Activated T-helper 1 cell treated with anti-CD3 and anti-CD28 coated beads, Interleukin-2, amount 50 U/mL, for 16 hours (primary cell): ENCODE measurements at places on chromosomes 12 and 14.

DNA sequence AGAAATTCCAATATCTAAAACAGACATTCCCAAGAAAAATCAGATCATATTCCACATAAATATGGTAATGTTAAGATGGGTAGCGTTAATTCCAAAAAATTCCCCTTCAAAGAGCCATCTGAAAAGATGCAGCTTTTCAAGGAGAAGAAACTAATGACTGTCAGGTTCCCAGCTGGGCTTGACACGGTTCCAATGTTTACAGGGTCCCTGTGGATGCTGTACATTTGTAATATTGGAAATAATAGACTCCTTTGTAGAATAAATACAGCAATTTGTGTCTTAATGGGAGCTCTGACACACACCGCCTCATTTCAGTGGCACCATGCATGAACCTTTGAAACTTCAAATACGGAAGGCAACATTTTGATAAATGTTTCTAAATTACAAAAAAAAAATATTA is 140.6 kb downstream of the ITPR2 start:
- DNase-seq: no peak

GRCh38 chr12:14930299-14930698 is 8.0 kb downstream of the ERP27 start:
- DNase-seq: no peak

DNA sequence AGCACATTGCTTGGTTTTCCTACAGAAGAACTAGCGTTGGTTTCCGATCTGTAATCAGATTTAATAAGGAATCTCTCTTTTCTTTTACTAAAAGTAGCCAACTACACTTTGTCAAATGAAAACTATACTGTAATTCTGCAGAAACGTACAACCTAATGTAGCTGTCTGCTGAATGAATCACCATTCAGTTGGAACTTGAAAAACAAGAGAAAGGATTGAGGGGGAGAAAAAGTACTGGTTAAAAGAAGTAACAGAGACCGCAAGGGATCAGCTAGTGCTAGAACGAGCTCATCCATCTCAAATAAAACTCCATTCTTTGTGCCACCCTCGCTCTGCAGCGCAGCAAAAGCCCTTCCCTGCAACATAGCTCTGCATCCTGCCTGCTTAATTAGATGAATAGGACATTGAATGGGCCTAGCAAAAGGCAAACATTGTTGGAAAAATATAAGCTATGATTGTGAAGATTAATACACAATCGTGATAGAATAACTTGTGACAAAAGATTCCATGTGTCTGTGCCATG is 2.6 kb downstream of the GARIN2 start:
- no peak for DNase-seq

- DNase-seq: peak; percentile 19
These were observed 1.1 kb upstream of the YY1 start for GRCh38 chr14:100237735-100238418.

- no peak for DNase-seq
These were observed 124.3 kb upstream of the LMNTD1 start for GRCh38 chr12:25677232-25677937.

- DNase-seq: no peak
These were observed 29.9 kb upstream of the AEBP2 start for GRCh38 chr12:19409376-19409775.

GRCh38 chr12:120062976-120063579 is 53.5 kb downstream of the RAB35 start:
- DNase-seq: no peak

DNA sequence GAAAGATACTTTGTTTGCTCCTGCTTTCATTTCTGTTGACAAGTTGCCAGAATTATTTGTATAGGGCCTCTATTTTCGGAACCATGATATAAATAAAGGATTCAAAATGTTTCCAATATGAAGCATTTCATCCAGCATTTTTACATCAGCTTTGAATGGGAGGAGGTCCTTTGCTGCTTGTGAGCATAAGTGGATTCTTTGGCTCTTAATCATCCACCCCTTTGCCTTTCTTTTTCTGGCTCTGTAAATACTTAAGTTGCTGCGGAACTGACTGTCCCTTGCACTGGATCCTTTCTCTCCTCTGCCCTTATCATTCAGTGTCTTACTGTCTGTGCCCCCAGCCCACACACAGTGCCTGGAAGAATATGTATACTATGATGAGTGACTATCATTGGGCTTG is 357.3 kb upstream of the RGS6 start:
- DNase-seq: no peak

DNA sequence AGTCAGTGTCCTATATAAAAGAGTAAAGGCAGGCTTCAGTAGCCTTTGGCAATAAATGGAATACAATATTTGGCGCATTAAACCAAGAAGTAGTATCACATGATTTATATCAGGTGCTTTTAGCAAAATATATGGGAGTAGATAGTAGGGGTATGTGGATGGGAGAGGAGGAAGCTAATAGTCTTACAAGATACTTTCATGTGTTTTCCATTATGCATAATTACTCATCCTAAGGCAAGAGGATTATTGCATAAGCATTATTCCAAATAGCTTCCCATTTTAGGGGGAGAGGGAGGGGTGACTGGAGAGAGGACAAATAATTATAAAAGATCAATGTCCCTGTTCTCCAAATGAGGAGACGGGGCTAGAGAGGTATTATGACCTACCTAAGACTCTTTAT is 104.3 kb downstream of the DUSP6 start:
- no peak for DNase-seq

GRCh38 chr12:128815779-128816642 is 7.7 kb downstream of the SLC15A4 start:
- DNase-seq: no peak

DNA sequence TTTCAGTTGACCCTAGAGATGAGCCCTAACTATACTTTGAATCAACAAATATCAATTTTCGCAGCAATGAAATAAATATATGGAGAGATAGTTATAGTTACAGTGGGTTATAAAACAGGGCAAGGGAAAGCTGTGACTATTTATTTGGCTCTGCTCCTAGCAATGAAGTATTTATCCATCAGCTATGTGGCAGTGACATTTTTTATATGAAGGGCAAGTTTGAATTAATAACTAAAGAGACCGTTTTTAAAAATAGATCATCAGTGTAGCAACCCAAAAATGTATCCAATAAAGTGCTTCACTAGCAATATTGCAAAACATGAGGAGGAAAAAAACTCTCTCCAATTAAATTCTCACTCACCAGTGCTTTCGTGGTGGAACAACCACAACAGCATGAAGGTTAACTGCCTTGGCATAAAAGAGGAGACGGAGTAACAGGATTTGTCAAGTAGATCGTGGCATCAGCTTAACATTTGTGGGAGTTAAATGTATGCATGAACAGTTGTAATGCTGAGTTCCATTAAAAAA is 58.1 kb upstream of the NUDT4 start:
- no peak for DNase-seq

GRCh38 chr12:2891240-2892053 is 756 bp downstream of the TULP3 start:
- peak; percentile 21 for DNase-seq

GRCh38 chr12:12840580-12840899 is 27.4 kb downstream of the DDX47 start:
- DNase-seq: no peak

- no peak for DNase-seq
These were observed 102.0 kb downstream of the EGLN3 start for GRCh38 chr14:33848706-33849454.

DNA sequence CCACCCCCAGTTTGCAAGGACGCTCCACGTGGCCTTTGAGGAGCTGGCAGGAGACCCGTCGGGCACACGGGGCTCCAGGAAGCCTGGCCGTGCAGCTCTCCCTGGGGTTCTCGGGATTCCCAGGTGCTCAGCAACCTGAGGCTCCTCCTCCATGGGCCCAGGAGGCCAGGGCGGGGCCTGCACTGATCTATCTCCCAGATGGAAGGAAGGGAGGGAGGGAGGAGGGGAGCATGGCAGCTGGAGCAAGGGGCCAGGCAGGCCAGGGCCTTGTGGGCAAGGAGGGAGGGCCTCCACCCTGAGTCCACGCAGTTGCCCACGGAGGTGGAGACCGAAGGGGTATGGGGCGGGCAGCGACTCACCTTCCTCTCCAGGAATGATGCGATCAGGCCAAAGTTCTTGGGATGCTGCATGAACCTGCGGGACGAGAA is 127.3 kb downstream of the RFLNA start:
- DNase-seq: no peak

- DNase-seq: no peak
These were observed 17.1 kb downstream of the ERP27 start for GRCh38 chr12:14921218-14921617.

GRCh38 chr14:67515386-67516079 is 17.6 kb upstream of the PLEKHH1 start:
- no peak for DNase-seq

- no peak for DNase-seq
These were observed 87.4 kb upstream of the SLC38A2 start for GRCh38 chr12:46459861-46460545.

DNA sequence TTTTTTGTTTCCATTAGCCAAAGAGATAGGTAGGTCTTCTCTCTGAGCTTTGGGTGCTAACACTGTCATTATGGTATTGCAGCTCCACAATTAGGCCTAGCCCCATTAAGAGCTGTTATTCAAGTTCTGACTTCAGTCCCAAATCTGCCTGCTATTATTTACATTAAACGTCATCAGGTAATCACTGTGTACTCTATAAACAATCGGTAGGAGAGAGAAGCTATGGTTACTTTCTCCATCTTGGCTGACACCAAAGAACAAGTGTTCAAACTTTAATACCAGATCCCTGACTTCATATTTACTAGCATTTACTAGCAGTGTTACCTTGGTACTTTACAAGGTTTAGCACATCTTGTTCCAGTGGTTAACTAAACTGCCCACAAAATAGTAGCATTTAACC is 305.1 kb upstream of the GARIN2 start:
- DNase-seq: no peak

- no peak for DNase-seq
These were observed 47.2 kb upstream of the JDP2 start for GRCh38 chr14:75380656-75381055.

- DNase-seq: no peak
These were observed 15.6 kb downstream of the TSPAN9 start for GRCh38 chr12:3092764-3093163.

DNA sequence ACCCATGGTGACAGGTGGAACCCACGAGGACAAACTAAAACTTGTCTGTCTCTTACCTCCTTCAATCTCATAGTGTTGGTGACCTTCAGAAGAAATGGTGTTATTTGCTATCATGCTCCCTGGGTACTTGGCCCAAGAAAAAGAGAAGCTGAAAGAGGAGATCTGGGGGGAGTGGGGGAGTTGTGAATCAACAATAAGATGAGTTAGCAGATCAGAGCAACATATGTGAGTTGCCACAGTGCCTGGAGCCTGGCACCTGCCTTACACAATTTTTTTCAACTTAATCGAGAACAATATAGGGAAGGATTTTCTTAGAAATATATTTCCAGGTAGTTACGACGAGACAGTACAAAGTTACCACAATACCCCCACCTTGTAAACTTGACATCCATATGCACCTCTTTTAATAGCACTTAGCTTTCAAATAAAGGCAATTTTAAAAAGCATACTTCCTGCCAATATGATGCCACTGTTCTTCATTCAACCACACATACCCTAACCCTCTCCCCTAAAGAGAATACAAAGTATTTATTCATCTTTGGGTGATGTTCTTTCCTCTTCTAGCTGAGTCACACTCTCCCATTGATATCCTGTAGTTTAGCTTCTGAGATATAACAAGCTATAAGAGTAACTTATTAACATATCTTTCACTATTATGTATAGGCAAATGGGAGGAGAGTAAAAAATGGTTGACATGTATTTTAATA is 424.1 kb upstream of the OR4E1 start:
- DNase-seq: no peak

GRCh38 chr12:95473231-95473883 is 595 bp upstream of the METAP2 start:
- DNase-seq: no peak

DNA sequence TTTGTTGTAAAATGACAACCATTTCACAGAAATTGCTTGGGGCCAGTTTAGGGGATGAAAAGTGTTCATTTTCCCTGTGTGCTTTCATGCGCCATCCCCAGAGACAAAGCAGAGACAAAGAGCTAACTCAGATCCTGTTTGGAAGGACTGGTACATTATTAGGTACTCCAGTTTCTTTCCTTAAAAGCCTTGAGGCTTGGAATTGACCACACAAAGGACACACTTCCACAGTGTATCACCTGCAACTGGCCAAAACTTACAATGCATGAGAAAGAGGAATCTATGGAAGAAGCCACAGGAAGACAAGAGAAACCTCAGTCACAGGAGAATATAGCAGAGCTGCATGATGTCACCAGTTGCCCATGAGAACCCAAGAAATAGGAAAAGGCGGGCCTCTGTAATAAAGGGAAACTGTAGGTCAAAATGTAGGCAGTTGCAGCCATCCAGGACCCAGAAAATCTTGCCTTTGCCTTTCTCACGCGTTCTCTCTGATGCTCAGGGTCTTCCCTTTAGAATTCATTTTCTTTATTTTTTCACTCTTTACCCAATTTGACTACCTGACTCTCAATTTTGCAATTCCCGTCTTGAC is 339.0 kb downstream of the RMST start:
- DNase-seq: no peak

DNA sequence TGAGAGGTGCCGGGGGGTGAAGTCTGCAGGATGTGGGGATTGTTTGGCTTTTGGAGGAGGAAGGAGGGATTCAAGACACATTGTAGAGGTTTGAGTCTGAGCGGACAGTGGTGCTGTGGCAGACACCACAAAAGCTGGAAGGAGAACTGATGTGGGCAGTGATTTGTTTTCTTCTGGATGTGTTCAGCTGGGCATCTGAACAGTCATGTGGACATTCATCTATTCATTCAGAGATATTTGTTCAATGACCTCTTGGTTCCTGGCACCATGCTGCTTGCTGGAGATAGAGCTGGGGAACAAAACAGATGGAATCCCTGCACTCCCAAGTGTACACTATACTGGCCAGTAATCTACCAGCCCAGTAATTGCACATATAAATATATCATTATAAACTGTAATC is 64.0 kb downstream of the PTPN11 start:
- DNase-seq: no peak

GRCh38 chr12:61232040-61232439 is 1028.2 kb upstream of the USP15 start:
- DNase-seq: no peak

DNA sequence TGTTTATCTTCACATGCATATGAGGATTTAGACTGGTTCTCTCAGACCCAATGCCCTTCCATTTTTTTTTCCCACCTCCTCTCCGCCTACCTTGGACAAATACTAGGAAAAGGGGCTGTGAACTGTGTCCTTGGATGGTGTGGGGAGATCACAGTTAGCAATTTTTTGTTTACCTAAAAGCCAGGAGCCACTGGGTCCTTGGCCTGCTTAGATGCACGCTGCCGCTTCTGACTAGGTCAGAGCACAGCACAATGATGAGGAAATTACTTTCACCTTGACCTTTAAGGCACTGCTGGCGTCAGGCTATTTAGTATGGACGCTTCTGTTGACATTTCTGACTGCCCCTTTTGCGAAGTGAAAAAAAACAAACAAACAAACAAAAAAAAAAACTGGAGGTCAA is 1.9 kb downstream of the CCDC38 start:
- no peak for DNase-seq

- no peak for DNase-seq
These were observed 3.6 kb upstream of the WSB2 start for GRCh38 chr12:118064608-118065007.

DNA sequence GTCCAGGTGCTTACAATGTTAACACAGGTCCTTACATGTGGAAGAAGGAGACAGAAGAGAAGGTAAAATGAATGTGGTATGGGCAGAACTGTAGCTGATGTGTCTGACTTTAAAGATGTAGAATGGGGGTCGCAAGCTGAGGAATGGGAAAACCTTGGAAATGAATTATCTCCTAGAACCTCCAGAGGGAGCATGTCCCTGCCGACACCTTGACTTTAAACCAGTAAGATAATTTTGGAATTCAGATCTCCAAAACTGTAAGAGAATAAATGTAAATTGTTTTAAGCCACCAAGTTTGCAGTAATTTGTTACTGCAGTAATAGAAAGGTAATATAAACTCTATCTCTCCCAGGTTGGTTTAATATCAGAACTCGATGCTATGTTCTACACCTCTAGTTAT is 80.1 kb upstream of the ALG10 start:
- no peak for DNase-seq
